Dermis microvascular lymphatic vessel endothelial cell (primary cell): ENCODE measurements at places on chromosomes 3 and 15. TPM values are rescaled to one million over a fixed set of nuclear protein-coding genes. Genes with fewer than 3 reads are reported as not detected.

The ITGA11 gene
- 6.0 and 51.3 TPM in 2 replicates for total RNA-seq

The CELSR3 gene
- 0.13 and 0.25 TPM in 2 replicates for total RNA-seq

The CADM2 gene
- not detected in 2 replicates for total RNA-seq

The ARGFX gene
- total RNA-seq, result not detected in 2 replicates

The PLXNA1 gene
- 14.1 and 21.7 TPM in 2 replicates for total RNA-seq

The FETUB gene
- not detected in 2 replicates for total RNA-seq

The TFDP2 gene
- total RNA-seq, result 14.7 and 15.0 TPM in 2 replicates

The PPP1R2 gene
- 112 and 255 TPM in 2 replicates for total RNA-seq

The C3orf20 gene
- not detected in 2 replicates for total RNA-seq

The HIGD2B gene
- total RNA-seq, result not detected in 2 replicates

The CATSPER2 gene
- total RNA-seq, result 0.13 and 0.63 TPM in 2 replicates

The CLSTN2 gene
- under 0.01 and 0.13 TPM in 2 replicates for total RNA-seq

The ST8SIA2 gene
- total RNA-seq, result 0.13 and 0.25 TPM in 2 replicates

The CKMT1A gene
- total RNA-seq, result not detected in 2 replicates

The ATP13A4 gene
- total RNA-seq, result 0.13 TPM in 1 of 2 replicates, not detected in the other

The RHOA gene
- total RNA-seq, result 572 and 586 TPM in 2 replicates

The ACKR4 gene
- total RNA-seq, result under 0.01 and 0.13 TPM in 2 replicates

The NEDD4 gene
- 23.2 and 25.7 TPM in 2 replicates for total RNA-seq

The SOX14 gene
- total RNA-seq, result not detected in 2 replicates

The NANOGP8 gene
- total RNA-seq, result not detected in 2 replicates

The CLDN16 gene
- not detected in 2 replicates for total RNA-seq

The KLHL6 gene
- total RNA-seq, result 0.89 and 2.1 TPM in 2 replicates

The TMCO5A gene
- not detected in 2 replicates for total RNA-seq

The GP9 gene
- not detected in 2 replicates for total RNA-seq

The CHRNB4 gene
- total RNA-seq, result not detected in 2 replicates

The INKA1 gene
- total RNA-seq, result 13.6 and 15.0 TPM in 2 replicates

The COL6A5 gene
- not detected in 2 replicates for total RNA-seq

The H1-8 gene
- total RNA-seq, result not detected in 2 replicates

The SAMD7 gene
- total RNA-seq, result not detected in 2 replicates

The TEX9 gene
- total RNA-seq, result 0.25 and 0.26 TPM in 2 replicates

The UNC13C gene
- not detected in 2 replicates for total RNA-seq

The UBAP1L gene
- total RNA-seq, result 0.77 and 3.8 TPM in 2 replicates

The SPESP1 gene
- total RNA-seq, result 1.4 and 1.9 TPM in 2 replicates

The SLC28A1 gene
- under 0.01 TPM in 1 of 2 replicates, not detected in the other for total RNA-seq

The CPEB1 gene
- total RNA-seq, result not detected in 2 replicates

The CFAP92 gene
- total RNA-seq, result 0.51 and 1.0 TPM in 2 replicates

The ANKRD34C gene
- total RNA-seq, result not detected in 2 replicates

The RPS17 gene
- total RNA-seq, result 1,774 and 1,923 TPM in 2 replicates

The ASB14 gene
- total RNA-seq, result not detected in 2 replicates

The DNAH12 gene
- total RNA-seq, result under 0.01 TPM in 2 replicates

The CLDN18 gene
- not detected in 2 replicates for total RNA-seq

The PPP1R14D gene
- total RNA-seq, result not detected in 2 replicates

The TMEM266 gene
- total RNA-seq, result 0.13 TPM in 1 of 2 replicates, not detected in the other

The RYR3 gene
- not detected in 2 replicates for total RNA-seq

The XCR1 gene
- total RNA-seq, result not detected in 2 replicates

The SEMA5B gene
- under 0.01 and 0.13 TPM in 2 replicates for total RNA-seq

The GREM1 gene
- total RNA-seq, result under 0.01 and 0.13 TPM in 2 replicates

The STRIT1 gene
- total RNA-seq, result not detected in 2 replicates

The TM4SF1 gene
- total RNA-seq, result 1,046 and 1,242 TPM in 2 replicates

The C2CD4B gene
- total RNA-seq, result 28.2 and 44.5 TPM in 2 replicates

The STARD9 gene
- 4.0 and 8.0 TPM in 2 replicates for total RNA-seq

The ROPN1B gene
- total RNA-seq, result not detected in 2 replicates

The GOLGA8J gene
- total RNA-seq, result not detected in 2 replicates

The CHMP2B gene
- 13.7 and 14.1 TPM in 2 replicates for total RNA-seq

The CYP8B1 gene
- total RNA-seq, result not detected in 2 replicates

The NR2E3 gene
- under 0.01 and 0.13 TPM in 2 replicates for total RNA-seq

The MYZAP gene
- total RNA-seq, result 37.2 and 45.7 TPM in 2 replicates

The GRM2 gene
- under 0.01 TPM in 2 replicates for total RNA-seq
